Memory B cell (primary cell): ENCODE measurements at places on chromosomes 5 and 9.

DNA sequence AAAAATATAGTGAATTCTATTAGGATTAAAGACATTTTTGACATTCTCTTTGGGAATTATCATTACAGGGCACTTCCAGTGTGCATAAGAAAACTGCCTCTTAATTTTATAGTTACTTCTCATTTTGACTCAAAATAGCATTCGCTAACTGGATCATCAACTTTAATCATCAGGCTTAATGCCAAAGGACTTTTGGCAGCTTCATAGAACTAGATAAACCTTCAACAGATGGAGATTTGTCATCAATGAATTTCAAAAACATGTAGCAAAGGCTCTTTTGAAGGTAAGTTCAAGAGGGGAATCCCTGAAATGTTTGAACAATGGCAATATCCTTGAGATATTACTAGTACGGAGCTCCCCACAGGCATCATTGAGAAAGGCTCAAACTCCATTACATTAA, 447.2 kb downstream of the PDE4D start:
- no peak for DNase-seq

GRCh38 chr9:14393418-14393817, 79.5 kb upstream of the NFIB start:
- DNase-seq, result no peak

- no peak for DNase-seq
These were observed 32.8 kb downstream of the C5orf15 start for GRCh38 chr5:133935667-133935940.

GRCh38 chr9:115808695-115809094, 344.9 kb upstream of the PAPPA start:
- DNase-seq, result no peak

GRCh38 chr5:115842952-115843351, 1.2 kb downstream of the AP3S1 start:
- DNase-seq, result no peak

DNA sequence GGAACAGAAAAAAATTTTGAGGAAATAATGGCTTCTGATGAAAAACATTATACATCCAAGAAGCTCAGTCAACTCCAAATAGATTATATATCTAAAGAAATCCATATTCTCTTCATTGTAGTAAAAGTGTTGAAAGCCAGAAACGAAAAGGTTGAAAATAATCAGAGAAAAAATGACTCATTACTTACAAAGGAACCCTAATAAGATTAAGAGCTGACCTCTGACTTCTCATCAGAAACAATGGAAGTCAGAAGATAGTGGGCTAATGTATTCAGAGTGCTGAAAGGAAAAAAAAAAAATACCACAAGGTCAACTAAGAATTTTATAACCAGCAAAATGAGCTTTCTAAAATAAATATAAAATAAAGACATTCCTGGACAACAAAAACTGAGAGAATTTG, 60.0 kb downstream of the HSD17B4 start:
- no peak for DNase-seq

- DNase-seq, result no peak
These were observed 4.4 kb downstream of the RC3H2 start for GRCh38 chr9:122900791-122901190.

- no peak for DNase-seq
These were observed 22.6 kb downstream of the VCAN start for GRCh38 chr5:83494087-83494620.

GRCh38 chr5:151617841-151618710, 26.9 kb upstream of the FAT2 start:
- DNase-seq, result no peak

DNA sequence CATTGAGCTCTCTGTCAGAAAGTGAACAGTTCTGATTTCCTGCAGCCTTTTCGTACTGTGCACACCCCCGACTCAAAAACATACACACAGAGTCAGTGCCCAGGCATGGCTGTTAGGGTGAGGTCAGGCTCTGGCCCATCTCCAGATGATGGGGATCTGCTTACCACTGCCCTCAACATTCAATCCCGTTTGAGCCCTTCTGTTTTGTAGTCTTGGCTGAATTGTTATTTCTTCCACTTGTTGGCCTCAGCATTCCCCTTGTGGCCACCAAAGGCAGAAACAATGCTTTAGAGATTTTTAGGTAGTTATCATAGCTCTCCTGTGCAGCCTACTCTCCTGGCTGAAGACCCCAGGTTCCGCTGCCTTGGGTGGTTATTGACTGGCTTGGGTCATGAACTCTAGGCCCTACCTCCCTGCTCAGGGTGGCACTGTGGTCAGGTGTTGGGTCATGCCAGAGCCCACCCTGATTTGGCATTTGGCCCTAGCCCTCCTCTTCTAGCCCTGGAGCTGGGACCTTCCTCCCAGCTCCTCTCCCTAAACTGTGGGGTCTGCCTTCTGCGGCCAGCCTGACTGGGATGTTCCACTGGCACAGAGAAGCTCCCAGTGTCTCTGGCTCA, 7.8 kb upstream of the MYOZ3 start:
- no peak for DNase-seq

DNA sequence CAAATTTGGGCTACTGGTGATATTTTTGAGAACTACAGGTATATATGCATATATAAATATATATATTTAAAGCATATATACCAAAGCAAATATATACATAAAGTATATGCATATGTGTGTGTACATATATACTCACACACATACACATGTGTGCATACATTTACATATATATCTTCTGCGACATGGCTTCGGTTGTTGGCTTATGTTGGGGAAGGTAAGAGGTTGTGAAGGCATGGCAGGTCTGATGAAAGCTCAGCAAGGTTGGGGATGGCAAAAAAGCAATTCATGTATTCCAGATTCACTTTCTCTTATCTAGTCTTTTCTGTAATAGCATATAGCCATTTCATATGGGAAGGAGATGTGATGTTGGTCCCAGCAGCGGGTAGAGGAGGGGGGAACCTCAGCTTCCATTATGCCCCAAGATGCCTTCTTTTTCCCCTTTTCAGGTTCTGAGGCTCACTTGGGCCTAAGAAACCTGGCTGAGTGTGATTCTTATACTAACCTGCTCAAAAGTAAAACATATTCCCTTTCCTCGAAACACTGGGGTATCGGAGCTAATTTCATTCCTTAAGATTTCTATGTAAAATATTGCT, 201.7 kb downstream of the MEF2C start:
- no peak for DNase-seq

- no peak for DNase-seq
These were observed 96.8 kb downstream of the VAV2 start for GRCh38 chr9:133895335-133895734.

DNA sequence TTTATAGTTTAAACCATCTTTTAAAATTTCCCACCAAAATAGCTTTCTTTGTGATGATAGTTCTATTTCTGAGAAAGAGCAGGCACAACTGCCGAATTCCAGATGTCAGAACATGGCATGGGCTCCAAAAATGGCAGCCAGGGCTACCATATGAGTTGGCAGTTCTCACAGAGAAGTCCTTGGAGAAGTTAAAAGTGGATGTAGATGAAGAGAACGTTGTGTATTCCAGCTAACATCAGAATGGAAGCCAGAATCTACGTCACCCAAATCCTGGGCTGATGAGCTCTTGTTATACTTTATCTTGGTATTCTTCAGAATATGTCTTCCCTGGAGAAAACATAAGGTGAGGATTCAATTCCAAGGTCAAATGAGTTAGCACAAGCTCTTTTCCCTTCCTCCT, 66.9 kb upstream of the BASP1 start:
- DNase-seq, result no peak
